Mammary epithelial cell (primary cell): ENCODE measurements at places on chromosomes 12 and 14. TPM values are rescaled to one million over a fixed set of nuclear protein-coding genes. Genes with fewer than 3 reads are reported as not detected.
A peak's percentile ranks its signal among the peaks of the same experiment; 100 is the strongest.

DNA sequence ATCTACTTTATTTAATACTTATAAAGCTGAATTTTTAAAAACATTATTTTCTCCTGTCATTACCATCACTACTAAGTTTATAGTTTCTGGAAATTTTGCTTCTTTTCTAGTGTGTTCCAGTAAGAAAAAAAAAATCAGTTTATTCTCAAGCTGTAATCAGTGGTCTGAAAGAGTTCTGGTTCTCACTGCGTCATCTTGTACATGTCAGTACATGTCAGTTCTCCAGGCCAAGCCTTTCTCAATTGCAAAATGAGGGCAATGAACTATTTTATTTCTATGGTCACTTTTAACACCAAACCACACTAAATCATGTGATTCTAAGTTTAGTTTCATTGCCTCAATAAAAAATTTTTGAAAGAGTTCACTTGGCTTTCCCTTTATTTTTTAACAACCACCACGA, 468.9 kb upstream of the LRFN5 start:
- DNase-seq: peak; percentile 52

Gene PCED1B
- 2.3 TPM for total RNA-seq

- peak; percentile 53 for DNase-seq
Measured at GRCh38 chr12:52387859-52388258, 2.4 kb upstream of the KRT84 start.

Gene PTPRO
- 0.21 TPM in 1 of 2 replicates, not detected in the other for total RNA-seq

Gene EML5
- total RNA-seq: 2.0 and 2.7 TPM in 2 replicates

- no peak for DNase-seq
Measured at GRCh38 chr12:4472046-4472445, 26.4 kb upstream of the FGF6 start.

DNA sequence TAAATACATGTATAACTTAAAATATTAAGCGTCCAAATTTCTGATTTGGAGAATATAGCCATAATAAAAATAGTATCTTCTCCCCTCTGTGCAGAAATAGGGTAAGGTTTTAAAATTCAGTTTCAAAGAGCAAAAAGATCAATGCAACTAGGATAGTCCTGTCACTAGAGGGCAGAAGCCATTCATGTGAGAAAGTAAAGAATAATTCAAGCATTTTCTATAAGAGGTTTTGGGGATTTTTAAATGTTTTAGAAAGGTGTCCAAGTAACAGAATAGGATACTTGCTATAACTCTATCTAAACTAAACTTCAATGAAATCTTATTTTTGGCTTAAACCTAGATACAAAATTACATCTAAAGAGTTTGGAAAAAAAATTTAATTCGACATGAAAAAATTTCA, 50.3 kb downstream of the ADAMTS20 start:
- peak; percentile 11 for DNase-seq

DNA sequence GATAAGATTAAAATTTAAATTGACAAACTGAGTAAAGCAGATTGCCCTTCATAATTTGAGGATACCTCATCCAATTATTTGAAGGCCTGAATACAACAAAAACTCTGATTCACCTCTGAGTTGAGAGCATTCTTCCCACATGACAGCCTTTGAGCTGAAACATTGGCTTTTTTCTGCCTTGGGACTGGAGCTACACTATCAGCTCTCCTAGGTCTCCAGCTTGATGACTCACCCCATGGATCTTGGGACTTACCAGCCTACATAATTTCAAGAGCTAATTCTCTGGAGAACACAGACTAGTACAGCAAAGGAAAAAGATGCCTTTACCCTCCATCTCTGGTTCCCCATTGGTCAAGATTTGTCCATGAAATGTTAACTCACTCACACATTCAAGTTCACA, 555.1 kb downstream of the FOXG1 start:
- no peak for DNase-seq

DNA sequence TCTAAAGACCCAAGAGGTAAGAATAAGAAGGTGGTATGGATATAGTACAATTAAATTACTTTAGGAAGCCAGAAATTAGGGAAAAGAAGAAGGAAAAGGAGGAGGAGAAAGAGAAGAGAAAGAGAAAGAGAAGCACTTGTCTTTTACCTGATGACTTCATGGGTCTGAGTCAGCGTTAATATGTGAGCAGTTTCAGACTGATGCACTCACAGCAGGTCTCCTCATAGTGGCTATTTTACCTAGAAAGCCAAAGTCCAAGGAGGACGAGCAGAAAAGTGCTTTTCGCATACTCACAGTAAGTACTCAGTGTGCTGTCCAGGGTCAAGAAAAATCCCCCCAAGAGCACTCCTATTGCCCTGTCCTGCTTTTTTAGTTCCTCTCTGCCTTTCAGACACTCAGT, 222.1 kb downstream of the C12orf42 start:
- peak; percentile 4 for DNase-seq

DNA sequence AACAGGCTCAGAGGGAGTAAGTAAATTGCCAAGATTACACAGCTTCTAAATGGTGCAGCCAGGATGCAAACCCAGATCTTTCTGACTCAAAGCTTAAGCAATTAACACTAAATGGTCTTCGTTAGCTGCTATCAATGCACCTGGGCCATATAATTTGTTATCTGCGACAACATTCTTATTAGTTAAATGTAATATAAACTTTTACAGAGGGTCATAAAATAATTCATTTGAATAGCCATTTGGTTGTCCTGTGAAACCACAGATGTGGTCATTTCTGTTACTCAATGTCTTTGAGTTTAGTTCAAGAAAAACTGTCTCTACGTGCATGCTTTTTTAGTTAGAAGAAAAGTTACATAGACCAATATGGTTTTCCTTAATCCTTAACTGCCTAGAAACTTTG, 22.1 kb upstream of the NAP1L1 start:
- DNase-seq: no peak

DNA sequence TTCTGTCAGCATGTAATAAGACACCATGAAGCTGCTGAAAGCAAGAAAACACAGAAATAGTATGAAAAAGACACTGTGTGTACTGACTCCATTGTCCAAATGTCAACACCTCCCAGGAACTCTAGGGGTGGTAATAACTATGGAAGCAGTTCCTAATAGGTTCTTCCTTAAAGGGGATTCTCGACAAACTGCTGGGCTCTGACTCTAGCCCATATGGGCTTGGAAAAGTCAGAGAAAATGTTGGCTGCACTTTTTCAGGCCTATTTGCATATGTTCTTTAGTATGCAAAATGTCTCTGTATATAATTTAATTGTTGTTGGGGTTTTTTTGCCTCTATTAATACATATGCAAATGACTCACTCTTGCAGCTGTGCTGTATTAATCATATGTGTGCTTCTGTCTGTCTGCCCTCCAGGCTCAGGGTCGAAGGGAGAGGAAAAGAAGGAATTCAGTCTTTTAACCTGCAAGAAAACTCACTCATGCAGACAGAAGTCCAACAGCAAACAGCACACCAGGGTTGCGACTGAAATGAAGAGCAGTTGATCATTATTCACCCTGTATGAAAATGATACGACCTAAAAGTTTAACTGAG, 317.6 kb downstream of the SOX5 start:
- no peak for DNase-seq

DNA sequence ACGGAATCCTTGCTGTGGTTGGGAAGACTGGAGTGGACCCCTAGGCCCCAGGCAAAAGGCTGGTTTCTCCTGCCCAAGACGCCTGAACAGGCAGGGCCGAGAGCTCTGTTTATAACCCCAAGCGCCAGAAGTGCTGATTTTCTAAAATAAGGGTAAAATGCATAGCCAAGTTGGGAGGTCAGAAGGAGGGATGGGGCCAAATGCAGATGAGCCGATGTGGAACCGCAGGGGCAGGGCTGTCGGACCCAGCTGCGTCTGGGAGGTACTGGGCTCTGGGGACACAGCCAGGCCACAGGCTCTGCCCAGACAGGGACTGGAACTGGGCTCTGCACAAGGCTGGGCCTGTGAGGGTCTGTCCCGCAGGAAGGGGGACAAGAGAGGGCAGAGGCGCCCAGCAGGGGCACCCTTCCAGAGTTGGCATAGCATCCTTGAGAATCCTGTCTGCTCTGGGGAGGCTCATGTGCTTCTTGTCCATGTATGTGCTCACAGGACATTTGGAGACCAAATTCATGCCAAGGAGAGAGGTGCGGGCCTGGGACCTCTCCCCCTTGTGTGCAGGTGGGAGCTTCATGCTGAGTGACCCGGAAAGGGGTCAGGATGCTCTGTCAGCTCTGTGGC, 49.1 kb downstream of the JAG2 start:
- no peak for DNase-seq

GRCh38 chr12:93042283-93042682, 113.2 kb upstream of the EEA1 start:
- no peak for DNase-seq

Gene SERPINA12
- not detected for total RNA-seq

DNA sequence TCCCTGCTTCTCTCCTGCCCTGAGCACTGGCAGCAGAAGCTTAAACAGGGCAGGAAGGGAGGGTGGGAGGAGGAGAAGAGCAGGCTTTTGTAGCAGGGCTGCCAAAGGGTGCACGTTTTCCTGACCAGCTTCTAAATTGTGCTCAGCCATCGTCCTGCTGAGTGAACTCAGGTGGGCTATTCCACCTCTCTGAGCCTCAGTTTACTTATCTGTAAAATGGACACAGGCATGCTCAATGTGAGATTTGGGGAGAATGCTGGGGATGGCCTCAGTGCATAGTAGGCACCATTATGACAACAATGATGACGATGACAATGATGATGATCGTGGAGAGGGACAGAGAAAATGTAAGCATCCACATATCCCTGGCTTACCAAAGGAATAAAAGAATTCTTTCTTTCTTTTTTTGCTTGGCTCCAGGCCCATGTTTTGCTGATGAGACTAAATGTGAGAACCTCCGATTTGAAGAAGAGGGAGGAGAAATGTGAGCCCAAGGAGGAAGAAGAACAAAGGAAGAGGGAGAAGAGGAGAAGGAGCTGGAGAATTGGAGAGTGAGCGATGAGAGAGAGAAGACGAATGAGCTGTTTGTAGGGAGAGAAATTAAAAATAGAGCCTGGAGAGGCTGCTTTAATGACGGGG, 105.5 kb upstream of the MYL2 start:
- no peak for DNase-seq

- DNase-seq: no peak
Measured at GRCh38 chr12:58249610-58250009, 308.2 kb downstream of the ATP23 start.

GRCh38 chr12:110005319-110005973, 6.2 kb downstream of the ANKRD13A start:
- no peak for DNase-seq

DNA sequence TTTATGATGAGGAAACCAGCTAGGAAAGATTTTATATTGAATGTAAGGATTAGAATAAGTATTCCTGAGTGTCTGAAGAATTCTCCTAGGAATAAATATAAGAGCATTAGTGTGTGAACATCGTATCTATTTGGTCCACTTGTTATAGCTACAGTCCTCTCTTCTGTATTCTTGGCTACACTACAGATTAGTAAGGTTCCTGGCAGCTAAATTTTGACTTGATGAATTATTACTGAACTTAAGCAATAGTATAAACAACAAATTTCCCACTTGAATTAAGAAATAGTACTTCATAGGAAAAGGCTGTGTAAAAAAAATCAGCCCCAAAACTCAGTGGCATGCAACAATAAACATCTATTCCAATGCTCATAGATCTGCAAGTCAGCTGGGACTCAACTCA, 138.4 kb upstream of the G2E3 start:
- no peak for DNase-seq

- DNase-seq: no peak
Measured at GRCh38 chr12:82223426-82223825, 134.8 kb downstream of the CCDC59 start.

GRCh38 chr14:91919814-91920213, 27.7 kb downstream of the FBLN5 start:
- DNase-seq: no peak

GRCh38 chr12:58981961-58982360, 61.7 kb upstream of the LRIG3 start:
- no peak for DNase-seq

Gene BIN2
- total RNA-seq: not detected in 2 replicates

DNA sequence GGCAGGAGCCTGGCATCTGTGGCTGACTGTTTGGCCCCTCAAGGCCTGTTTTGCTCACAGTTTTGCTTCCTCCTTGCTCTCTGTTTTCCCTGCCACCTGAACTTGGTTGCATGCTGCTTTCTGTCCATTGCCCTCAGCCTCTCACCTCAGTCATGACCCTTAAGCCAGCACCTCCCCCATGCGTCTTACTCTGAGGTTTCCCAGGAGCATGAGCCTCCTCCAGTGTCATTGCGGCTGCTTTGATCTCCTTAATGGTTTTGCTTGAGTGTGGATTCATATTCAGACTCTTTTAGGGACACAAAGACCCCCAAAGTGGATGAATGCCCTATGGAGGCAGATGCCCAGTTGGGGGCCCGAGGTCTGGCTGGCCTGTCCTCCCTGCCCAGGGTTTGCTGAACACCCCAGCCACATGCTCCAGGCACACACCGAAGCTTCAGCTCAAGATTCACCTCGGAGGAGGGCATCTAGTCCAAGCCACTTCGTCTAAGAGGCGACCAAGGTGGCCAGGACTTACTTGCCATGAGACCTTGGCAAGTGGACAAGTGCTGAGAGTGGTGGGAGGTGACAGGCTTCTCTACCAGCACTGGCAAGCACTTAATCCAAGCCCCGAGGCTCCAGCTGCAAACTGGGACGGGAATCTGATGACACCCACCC, 95.4 kb upstream of the DIO3 start:
- DNase-seq: no peak
